SJSA1 (cell line): ENCODE measurements at places on chromosomes 5 and 9. TPM values are rescaled to one million over a fixed set of nuclear protein-coding genes. Genes with fewer than 3 reads are reported as not detected.

DNA sequence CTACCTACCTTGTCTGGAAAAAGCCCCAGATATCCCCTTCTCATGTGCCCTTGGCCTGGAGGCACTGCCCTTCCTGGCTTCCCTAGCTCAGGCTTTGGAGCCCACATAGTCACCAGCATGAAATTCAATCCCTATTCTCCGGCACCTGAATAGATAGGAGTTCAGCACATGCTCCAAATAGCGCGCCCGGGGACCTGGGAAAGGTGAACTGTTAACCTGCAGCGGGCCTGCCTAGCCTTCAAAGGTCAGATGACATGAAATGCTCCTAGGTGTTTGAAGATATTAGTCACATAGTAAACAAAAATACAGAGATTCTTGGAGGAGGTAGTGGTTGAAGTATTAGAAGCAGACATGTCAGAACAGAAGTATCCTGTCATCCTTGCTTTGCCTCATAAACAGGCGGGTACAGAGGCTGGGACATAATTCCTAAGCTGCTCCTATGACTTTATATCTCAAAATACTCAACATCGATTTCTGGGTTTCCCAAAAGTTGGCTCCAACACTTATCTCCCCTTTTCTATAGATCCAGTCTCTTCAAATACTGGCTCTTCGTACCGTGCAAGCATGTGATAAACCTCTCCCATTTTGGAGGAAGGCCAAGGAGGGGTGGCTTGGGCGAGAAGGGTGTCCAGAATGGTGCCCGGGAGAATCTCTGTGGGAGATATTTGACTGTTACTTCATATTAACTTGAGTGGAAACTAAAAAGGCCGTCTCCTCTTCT is 88.0 kb upstream of the ANKH start:
- no peak for DNase-seq

DNA sequence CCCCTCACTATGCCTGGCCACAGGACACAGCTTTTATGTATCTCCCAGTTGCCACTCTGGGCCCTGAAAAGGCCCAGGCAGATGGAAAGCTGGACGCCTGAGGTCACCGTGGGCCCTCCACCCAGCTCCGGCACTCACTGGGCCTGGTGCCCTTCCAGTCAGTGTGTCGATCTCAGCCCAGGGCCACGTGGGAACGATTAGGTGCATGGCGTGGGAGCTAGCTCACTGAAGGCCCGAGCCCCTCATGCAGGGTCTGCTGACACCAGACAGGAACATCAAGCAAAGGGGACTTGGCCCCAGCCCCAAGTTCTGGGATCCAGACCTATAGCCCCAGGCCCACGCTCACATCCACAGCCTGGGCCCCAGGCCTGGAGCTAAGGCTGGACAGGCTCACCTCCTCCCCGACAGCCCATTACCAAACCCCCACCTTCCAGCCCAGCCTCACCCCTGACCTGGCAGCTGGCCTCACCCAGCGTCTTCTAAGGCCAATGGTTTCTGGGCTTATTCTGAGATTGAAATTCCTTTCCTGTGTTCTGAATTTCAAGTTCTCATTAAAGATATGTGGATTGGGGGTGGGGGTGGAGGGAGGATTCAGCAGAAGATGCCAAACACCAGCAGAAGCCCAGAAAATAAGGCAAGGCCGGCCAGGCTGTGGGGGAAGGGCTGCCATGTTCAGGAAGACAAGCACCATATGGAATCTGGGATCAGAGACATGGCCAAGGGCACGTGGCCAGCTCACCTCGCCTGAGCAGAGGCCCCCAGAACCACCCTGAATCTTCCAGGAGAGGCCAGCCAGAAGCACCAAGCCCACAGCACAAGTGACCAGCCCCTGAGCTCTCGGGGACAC is 74.5 kb downstream of the ADAMTS2 start:
- DNase-seq: no peak

GRCh38 chr5:75167345-75167744 is 69.3 kb downstream of the ANKRD31 start:
- no peak for DNase-seq

- DNase-seq: no peak
Observed at GRCh38 chr9:108182950-108183381, 672.8 kb downstream of the ACTL7B start.

- no peak for DNase-seq
Observed at GRCh38 chr9:34127035-34127948, 794 bp upstream of the DCAF12 start.

- no peak for DNase-seq
Observed at GRCh38 chr9:90822866-90823265, 21.2 kb downstream of the SYK start.

NIPAL4 gene
- 0.18 TPM in 1 of 2 replicates, not detected in the other for total RNA-seq

DNA sequence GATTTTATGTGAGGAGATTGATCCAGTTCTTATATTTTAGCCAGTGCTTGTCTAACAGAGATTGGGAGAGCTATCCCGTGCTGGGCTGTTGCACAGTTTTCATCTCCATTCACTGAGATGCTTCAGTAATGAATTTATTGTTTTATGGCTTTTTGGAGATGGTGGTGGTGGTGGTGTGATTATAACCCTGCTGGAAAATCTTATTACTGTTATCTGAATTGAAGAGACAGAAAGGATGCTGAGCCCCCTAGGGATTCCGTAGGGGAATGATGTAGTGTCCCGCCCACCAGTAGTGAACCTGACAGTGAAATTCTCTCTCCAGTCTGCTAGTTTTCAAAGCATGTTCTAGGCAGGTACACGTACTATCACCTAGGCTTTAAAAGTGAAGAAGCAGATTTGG is 1.9 kb downstream of the RAI14 start:
- peak; percentile 13 for DNase-seq

DNA sequence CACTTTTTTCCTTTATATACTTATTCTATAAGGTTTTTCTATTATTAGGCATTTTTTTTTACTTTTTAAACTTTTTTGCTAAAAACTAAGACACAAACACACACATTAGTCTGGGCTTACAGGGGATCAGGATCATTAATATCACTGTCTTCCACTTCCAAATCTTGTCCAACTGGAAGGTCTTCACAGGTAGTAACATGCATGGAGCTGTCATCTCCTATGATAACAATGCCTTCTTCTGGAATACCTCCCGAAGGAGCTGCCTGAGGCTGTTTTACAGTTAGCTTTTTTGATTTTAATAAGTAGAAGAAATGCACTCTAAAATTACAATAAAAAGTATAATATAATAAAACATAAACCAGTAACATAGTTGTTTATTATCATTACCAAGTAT is 345.5 kb upstream of the PTGER4 start:
- no peak for DNase-seq

- no peak for DNase-seq
Observed at GRCh38 chr5:172166030-172166826, 21.8 kb downstream of the STK10 start.

GRCh38 chr5:79149433-79149832 is 37.8 kb downstream of the BHMT start:
- no peak for DNase-seq

- no peak for DNase-seq
Observed at GRCh38 chr9:134898319-134898718, 17.7 kb downstream of the FCN2 start.

DNA sequence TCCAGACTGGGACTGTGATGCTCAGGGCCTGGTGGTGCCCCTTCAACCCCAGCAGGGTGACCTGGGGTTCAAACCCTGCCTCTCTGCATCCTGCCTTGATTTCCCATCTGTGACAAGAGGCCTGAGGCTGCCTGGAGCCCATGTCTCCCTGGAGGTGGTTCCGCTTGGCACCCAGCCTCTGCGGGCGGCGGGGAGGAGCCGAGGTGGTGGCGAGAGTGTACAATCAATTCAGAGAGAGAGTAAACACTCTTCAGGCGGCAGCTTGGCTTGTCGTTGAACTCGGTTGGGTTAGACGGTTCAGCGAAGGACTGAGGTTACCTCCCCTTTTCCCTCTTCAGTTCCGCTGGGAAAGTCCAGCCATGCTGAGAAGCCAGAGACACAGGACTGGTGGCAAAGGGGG is 39.3 kb downstream of the NTNG2 start:
- DNase-seq: no peak

RMRP gene
- 432 and 826 TPM in 2 replicates for total RNA-seq

DNA sequence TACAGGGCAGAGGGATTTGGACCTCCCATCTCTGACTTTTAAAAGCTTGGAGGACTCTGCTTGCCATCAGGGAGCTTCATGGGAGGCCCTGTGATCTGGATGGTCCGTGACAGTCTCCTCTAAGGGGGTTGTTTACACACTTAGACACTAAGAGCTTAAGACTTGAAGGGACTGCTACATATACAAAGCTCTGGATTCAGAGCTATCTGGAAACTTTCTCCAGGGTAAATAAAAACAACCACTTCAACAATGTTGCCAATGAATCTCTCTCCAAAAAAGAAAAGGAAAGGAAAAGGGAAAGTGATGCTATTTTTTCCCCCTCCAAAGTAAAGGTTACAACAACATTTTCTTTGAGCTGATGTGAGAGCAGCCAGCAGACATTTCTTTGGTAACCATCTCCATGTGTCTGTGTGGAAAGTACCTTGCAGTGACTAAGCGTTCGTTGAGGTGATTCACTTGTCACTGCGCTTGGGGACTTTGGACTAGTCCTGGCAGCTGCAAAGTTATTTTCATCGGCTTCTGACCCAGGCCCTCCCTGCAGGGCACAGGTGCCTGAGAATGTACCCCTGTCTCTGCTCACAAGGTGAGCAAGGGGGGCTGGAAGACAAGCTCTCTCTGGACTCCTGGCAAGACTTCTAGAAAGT is 262.1 kb upstream of the KLF4 start:
- peak; percentile 85 for DNase-seq

DNA sequence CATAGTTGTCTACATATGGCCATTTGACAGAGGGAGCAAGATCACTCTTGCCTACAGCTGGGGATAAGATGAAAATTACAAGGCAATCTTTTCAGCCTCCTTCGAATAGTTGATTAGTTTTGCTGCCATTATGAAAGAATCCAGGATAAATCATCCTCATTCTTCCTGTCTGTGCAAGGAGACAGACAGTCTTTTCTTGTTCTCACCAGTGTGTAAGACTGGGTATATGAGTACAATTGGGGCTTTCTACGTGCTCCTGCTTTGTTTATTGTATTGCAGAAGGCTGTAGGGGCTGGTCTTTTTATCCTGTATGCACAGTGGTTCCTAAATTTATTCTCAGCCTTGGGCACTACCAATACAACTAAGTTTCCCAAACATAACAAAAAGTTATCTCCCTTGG is 76.8 kb downstream of the SPEF2 start:
- no peak for DNase-seq

DNA sequence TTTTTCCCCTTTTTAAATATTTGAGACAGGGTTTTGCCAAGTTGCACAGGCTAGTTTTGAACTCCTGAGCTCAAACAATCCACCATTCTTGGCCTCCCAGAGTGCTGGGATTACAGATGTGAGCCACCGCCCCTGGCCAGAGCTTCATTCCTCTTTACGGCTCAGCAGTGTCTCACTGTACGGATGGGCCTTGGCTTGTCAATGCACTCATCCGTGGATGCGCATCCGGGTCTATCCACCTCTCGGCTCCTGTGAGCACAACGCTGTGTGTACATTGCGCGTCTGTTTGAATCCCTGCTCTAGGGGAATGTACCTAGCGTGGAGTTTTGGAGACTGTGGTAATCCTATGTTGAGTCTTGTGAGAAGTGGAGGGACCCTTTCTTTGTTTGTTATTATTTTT is 10.9 kb upstream of the EGFL7 start:
- DNase-seq: no peak

- DNase-seq: no peak
Observed at GRCh38 chr9:92185681-92186080, 70.5 kb upstream of the SPTLC1 start.

DNA sequence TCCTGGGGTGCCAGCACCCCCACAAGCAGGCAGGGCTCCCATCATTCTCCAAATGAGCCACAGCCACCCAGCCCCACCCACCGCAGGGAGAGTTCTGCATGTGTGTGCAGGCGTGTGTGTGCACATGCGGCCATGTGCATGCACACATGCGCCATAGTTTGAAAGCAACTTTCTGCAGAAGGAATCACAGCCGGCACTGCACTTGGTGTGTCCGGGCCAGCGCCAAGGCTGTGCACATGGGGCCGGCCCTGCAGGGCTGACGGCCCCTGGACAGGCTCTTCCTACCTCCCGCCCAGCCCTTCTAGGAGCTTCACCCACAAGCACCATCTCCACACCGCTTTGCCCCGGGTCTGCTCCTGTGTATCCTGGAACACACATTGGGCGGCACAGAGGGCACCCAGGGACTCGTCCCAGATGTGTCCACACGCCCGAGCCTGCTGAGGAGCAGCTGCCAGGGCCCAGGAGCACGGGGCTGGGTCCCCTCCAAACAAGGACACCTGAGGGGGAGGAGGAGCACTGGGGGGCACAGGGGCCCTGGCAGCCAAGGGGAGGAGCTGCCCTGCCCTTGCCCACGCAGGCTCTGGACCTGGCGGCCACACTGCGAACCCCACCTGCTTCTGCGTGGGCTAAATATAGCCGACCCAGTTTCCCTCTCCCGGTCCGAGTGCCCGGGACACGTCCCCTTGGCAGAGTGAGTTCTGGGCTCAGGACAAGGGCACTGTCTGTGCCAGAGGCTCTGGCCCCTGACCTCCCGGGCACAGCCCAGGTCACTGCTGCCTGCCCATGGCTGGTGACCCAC is 19.1 kb downstream of the TPPP start:
- DNase-seq: peak; percentile 42

MEGF10 gene
- 0.03 and 0.09 TPM in 2 replicates for total RNA-seq

SGTB gene
- total RNA-seq: 12.2 and 14.3 TPM in 2 replicates

- DNase-seq: peak; percentile 49
Observed at GRCh38 chr5:51651889-51652288, 268.6 kb downstream of the ISL1 start.

- no peak for DNase-seq
Observed at GRCh38 chr5:42230839-42231238, 192.4 kb upstream of the GHR start.

APBA1 gene
- total RNA-seq: 4.5 and 11.0 TPM in 2 replicates

RPL35 gene
- total RNA-seq: 1,575 and 1,653 TPM in 2 replicates

DNA sequence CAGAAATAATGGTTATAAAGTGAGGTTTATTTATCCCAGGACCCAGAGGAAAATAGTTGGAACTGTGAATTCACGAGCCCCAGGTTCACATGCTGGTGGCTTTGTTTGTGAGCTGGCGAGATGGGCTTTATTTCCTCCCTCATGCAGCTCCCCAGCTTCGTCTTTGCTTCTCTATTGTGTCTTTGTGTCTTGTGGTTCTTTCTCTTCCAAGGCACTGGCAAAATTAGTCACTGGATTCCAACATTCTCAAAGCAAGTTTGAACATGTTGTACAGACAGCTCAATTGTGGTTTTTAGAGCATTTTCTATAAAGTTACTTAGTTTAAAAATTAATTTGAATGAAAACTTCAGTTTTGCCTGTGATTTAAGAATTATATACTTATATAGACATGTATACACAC is 7.2 kb downstream of the NDUFS6 start:
- DNase-seq: no peak

GRCh38 chr9:30280229-30280900 is 2104.1 kb upstream of the ACO1 start:
- no peak for DNase-seq

PCDHGB1 gene
- total RNA-seq: 0.79 TPM in 1 of 2 replicates, not detected in the other

DNA sequence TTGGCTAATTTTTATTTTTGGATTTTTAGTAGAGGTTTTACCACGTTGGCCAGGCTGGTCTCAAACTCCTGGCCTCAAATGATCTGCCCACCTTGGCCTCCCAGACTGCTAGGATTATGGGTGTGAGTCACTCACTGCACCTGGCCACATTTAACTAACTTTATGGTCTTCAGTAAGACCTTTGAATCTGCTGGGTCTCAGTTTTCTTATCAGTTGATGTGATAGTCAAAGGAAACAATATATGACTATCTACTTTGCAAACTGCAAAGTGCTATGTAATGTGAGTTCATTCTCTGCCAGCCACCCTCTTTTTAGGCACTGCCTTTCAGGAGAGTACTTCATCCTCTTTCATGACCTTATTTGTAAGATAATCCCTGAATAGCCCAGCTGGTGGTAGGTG is 474.7 kb downstream of the PDE4D start:
- DNase-seq: no peak

FAXDC2 gene
- 0.32 TPM in 1 of 2 replicates, not detected in the other for total RNA-seq

SLC28A3 gene
- 0.11 and 0.13 TPM in 2 replicates for total RNA-seq
